ENCODE measurements at places on chromosomes 16 and 17. TPM values are rescaled to one million over a fixed set of nuclear protein-coding genes. Genes with fewer than 3 reads are reported as not detected.
A peak's percentile ranks its signal among the peaks of the same experiment; 100 is the strongest.

GRCh38 chr16:48546774-48547173 is 63.2 kb downstream of the N4BP1 start:
- DNase-seq = no peak

- no peak for DNase-seq
These were observed 56.6 kb downstream of the TMEM186 start for GRCh38 chr16:8740775-8741355.

GRCh38 chr16:12802048-12802447 is 1.6 kb downstream of the CPPED1 start:
- DNase-seq = no peak

Gene CSH2
- total RNA-seq = not detected

DNA sequence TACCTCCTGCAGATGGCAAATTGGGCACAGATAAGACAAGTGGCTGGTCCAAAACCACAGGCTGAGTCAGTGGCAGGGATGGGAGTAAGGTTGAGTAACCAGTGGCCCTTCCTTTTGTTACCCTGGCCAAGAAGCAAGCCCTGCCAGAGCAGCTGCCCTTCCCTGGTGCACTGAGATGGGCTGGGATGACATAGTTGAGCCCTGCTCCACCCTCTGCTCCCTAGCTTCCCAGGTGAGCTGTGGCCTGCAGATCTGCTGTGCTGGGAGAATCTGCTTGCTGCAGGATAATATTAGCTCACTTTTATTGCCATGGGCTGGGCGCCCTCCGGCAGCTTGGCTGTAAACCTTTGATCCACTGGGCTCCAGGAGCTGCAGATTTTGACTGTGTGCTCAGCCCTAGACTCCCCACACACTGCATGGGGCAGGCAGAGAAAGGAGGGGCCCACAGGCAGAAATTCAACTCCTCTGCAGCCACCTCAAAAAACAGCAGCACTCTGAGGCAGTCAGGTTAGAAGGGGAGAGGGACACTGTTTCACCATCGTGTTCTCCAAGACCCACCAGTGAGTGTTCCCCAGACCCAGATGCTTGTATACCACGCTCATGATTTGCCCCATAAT is 101.8 kb downstream of the CBLN1 start:
- no peak for DNase-seq

DNA sequence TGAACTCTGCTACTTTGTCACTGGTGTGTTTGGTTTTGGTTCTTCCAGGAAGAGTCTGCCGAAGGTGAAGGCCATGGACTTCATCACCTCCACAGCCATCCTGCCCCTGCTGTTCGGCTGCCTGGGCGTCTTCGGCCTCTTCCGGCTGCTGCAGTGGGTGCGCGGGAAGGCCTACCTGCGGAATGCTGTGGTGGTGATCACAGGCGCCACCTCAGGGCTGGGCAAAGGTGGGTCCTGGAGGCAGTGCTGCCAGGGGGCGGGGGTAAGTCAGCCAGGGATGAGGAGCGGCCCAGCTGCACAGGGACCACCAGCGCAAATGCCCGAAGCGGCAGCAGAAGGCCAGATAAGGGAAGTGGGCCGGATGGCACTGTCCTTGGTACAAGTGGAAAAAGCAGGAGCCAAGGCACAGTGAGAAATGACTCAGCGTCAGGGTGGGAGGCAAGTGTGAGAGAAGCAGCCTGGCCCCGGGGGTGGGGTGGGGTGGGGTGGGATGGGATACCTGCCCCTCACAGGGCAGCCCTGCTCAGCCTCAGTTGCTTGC is 41.9 kb downstream of the TMEM11 start:
- no peak for DNase-seq

DNA sequence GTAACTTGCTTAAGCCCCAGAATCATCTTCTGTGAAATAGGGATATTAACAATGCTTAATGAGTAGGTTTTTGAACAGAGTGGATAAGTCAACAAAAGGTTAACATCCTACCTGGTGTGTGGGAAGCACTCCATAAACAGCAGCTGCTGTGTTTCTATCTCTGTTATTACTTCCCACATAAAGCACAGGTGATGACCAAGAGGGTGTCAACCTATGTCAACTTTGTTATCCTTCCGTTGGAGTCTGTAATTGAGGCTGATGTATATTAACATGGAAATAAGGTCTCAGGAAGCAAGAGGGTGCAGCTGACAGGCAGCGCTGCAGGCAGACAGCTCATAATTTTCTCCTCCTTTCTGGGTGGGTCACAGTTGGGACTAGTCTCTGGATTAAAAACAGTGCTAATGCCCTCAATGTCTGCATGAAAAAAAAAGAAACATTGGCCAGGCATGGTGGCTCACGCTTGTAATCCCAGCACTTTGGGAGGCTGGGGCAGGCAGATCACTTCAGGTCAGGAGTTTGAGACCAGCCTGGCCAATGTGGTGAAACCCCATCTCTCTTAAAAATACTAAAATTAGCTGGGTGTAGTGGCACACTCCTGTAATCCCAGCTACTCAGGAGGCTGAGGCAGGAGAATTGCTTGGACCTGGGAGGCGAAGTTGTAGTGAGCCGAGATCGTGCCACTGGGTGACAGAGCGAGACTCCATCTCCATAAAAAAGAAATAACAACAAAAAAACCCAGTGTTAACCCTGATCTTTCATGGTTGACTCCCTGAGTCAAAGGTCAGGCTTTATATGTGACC is 269.6 kb downstream of the SNX29 start:
- no peak for DNase-seq

DNA sequence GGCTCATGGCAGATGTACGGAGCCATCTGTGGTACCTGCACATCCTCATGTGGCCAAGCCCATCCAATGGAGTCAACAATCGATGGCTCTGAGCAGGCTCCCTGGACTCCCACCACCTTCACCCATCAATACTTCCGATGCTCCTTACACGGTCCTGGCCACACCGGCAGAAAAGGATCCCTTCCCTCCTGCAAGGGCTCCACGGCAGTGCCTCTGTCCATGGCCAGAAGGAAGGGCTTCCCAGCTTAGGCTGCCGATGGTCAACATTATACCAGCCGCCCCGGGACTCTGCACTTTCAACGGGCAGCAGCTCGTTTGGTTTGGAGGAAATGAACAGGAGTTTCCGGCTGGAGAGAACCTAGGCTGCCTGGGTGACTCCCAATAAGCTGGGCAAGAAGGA is 13.2 kb downstream of the SLX4 start:
- DNase-seq = no peak

GRCh38 chr16:53949715-53950410 is 245.9 kb downstream of the FTO start:
- no peak for DNase-seq

Gene CIITA
- total RNA-seq = 104 TPM

- DNase-seq = no peak
These were observed 294.2 kb upstream of the FOXF1 start for GRCh38 chr16:86215979-86216585.

GRCh38 chr17:73969956-73970355 is 233.5 kb upstream of the RPL38 start:
- peak; percentile 55 for DNase-seq

Gene YBX2
- 0.60 TPM for total RNA-seq

GRCh38 chr17:57862694-57863667 is 13.1 kb upstream of the MRPS23 start:
- no peak for DNase-seq

Gene GLIS2
- total RNA-seq = 37.3 TPM

Gene OR4D1
- total RNA-seq = not detected

Gene KRTAP4-5
- not detected for total RNA-seq

Gene ZDHHC1
- total RNA-seq = 8.4 TPM

GRCh38 chr17:37761961-37762360 is 17.1 kb upstream of the HNF1B start:
- DNase-seq = no peak

DNA sequence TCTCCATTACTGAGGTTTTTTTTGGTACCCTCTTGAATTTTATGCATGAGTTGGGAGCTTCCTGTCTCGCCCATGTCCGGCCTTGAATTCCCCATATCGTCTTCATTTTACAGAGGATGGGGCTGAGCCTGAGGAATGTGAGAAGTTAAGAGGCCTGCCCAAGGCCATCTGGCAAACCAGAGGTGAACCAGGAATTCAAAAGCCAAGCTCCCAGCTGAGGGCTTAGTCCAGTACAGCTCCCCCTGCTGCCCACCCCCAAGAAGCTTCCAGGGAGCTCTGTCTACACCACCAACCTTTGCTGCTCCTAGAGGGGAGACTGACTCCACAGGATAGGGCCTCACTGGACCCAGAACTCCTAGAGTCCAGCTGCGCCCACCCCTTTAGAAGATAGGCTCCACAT is 20.7 kb upstream of the C16orf78 start:
- no peak for DNase-seq

Gene NR1D1
- total RNA-seq = 18.4 TPM

- DNase-seq = no peak
These were observed 138.0 kb downstream of the ANKFN1 start for GRCh38 chr17:56291226-56291805.

Gene DHRS11
- total RNA-seq = 6.5 TPM

DNA sequence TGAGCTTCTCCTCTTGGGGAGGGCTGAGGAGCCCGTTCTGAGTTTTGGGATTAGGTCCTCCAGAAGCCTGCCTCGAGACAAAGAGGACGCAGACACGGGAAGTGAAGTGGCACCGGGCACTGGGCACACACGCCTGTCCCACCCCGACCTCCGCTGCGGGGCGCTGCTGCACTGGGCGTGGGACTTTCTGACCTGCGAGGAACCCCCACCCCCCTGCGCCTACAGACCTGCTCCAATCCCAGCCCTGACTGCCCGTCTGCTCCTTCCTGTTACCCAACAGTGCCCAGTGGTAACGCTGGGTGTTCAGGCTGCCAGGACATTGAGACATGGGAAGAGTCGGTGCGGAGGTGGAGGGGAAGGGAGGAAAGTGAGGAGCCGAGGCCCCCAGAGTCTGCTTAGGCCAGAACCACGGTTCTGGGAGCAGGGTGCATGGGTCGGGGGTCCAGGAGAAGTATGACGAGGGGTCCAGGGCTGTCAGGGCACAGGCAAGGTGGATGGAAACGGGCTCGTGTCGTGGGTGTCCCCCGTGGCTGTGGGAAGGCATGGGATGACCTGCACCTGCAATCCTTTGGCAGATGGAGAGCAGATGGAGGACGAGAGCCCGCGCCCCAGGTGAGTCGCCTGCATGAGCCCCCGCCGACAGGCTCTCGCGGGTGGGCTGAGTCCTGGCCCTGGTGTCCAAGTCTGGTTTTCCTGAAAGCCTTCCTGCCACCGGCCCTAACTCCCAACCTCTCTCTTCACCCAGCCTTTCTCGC is 112.0 kb upstream of the CREBBP start:
- DNase-seq = no peak

DNA sequence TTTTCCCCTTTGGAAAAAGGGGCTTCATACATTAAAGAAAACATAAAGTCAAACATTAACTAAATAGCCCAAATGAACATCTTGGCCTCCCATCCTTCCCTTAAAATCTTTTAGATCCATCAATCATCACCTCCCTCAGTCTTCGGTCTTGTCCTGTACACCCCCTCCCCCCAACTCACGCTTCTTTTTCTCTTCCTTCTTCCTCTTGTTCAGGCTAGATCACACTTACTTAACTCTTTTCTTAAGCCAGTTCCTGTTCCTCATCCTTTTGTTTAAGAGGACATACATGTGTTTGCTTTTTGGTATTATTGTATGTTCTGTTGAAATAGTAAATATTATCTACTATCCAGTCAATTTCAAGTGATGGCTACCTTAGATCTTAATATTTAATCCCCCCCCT is 5.5 kb downstream of the MFSD6L start:
- DNase-seq = no peak

DNA sequence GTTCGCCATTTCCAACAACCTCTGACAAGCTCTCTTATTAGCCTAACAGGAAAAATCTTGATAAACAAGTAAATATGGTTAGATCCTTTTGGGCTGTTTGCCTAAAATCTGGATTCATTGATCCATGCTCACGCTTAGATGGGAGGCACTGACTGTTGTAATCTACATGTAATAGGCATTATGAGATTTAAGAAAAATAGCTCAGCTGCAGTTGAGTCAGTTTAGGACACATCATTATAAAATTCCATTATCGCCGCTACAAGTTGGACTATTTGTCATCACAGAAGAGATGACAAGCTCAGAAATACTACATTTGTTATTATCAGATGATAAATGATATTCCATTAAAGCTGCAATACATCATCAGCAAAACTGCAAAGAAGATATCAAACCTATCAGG is 524.0 kb downstream of the TOX3 start:
- DNase-seq = no peak

DNA sequence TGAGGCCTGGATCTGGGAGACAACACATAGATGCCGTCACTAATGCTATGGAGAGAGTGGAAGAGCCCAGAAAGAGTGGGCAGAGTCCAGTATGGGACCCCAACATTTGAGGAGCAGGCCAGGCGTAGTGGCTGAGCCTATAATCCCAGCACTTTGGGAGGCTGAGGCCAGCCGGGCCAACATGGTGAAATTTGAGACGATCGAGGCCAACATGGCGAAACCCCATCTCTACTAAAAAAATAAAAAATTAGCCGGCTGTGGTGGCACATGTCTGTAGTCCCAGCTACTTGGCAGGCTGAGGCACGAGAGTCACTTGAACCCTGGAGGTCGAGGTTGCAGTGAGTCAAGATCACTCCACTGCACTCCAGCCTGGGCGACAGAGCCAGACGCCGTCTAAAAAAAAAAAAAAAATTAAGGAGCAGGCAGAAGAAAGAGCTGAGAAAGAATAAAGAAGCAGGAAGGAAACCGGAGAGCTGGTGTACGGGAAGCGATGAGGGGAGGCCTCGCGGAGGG is 6.0 kb upstream of the DNAI2 start:
- no peak for DNase-seq

- no peak for DNase-seq
These were observed 779 bp upstream of the CCDC102A start for GRCh38 chr16:57537194-57537505.

Measured in aorta (tissue), 5 donors.